ENCODE measurements at places on chromosomes 7 and 10.
A peak's percentile ranks its signal among the peaks of the same experiment; 100 is the strongest.

GRCh38 chr7:9981742-9982349 lies 991.8 kb upstream of the PHF14 start:
- no peak for DNase-seq

GRCh38 chr10:117464176-117464575 lies 78.4 kb upstream of the EMX2 start:
- no peak for DNase-seq

GRCh38 chr7:40572810-40573465 lies 438.1 kb downstream of the SUGCT start:
- no peak for DNase-seq

DNA sequence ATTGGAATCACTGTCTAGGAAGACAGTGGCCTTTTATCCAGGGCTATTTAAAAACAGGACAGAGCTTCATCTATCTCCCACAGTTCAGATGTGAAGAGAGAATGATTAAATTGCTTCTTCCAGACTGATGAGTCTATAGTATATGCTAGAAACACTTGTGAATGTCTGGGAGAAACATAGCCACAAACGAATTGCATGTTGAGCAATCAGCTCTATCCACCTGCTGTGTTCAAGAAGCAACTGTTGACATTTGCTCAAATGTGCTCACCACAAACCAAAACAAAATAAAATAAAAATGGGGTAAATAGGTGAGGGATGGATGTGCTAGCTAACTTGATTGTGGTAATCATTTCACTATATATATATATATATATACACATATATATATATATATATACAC lies 195.1 kb downstream of the HECW1 start:
- no peak for DNase-seq

- DNase-seq = no peak
Observed at GRCh38 chr7:111960984-111961383, 245.2 kb downstream of the DOCK4 start.

GRCh38 chr10:51843966-51844365 lies 144.6 kb upstream of the CSTF2T start:
- DNase-seq = no peak

- DNase-seq = peak; percentile 61
Observed at GRCh38 chr10:133278577-133279265, 2.1 kb upstream of the ADAM8 start.

DNA sequence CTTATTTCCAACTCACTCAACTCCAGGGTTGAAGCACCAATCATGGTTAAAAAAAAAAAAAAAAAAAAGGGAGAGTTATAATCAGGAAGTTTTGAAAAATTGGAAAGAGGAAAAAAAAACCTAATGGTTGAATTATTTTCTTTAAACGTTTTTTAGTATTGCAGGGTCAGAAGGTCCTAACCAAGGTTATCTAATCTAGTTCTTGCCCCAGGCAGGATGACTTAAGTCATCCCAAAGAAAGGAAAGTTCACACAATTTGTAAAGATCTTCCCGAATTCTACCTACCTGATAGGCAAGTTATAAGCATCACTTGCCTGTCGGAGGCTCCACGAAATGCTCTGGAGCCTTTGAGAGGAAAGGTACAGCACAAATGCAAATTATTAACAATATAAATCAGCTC lies 208.1 kb upstream of the PLXNA4 start:
- DNase-seq = no peak

DNA sequence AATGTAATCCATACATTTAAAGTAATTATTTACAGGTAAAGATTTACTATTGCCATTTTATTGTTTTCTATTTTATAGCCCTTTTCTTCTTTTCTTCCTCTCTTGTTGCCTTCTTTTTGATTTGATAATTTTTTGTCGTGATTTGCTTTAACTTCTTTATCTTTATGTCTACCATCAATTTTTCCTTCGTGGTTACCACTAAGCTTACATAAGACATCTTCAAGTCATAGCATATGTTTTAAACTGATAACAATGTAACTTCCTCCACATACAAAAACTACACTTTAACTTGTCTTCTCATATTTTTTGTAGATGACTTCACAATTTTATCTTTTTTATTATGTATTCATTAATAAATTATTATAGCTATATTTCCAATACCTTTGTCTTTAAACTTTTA lies 316.6 kb downstream of the PLXDC2 start:
- DNase-seq = no peak

- no peak for DNase-seq
Observed at GRCh38 chr7:84339306-84339705, 144.7 kb upstream of the SEMA3A start.

GRCh38 chr7:142483659-142484317 lies 225.9 kb upstream of the PRSS58 start:
- DNase-seq = no peak

GRCh38 chr7:106770191-106770590 lies 94.9 kb upstream of the PIK3CG start:
- DNase-seq = no peak

DNA sequence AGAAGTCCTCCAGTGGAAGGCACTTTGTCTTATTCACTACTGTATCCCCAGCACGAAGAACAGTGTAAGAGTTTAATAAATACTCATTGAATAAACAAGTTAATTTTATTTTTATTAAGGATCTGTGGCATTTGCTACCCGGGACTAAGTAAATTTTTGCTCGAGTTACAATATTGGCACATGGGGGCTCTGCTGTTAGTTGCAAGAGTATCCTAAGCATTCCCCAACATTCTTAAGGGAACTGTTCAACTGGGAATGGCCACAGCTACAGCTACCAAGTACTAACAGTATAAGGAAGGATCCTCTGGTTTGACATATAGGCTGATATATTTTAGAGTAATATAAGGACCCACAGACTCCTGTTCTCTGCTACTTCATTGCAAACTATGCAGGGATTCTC lies 8.7 kb upstream of the LRRTM3 start:
- no peak for DNase-seq

- no peak for DNase-seq
Observed at GRCh38 chr7:130419658-130420057, 21.2 kb downstream of the CEP41 start.

GRCh38 chr7:54940748-54941147 lies 78.1 kb upstream of the EGFR start:
- no peak for DNase-seq

- no peak for DNase-seq
Observed at GRCh38 chr7:28263622-28264271, 83.2 kb upstream of the JAZF1 start.

DNA sequence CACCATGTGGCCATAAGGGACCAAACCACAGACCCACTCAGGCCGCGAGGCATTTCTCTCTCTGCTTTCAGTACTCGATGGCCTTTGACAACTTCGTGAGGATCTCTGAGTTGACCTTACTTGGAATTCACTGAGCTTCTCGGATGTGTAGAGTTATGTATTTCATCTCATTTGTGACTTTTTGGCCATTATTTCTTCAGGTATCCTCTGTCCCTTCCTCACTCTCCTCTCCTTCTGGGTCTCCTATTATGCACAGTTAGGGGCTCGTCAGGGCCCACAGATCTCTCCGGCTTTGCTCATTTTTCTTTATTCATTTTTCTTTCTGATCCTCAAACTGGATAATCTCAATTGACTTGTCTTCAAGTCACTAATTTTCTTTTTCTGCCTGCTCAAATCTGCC lies 16.6 kb upstream of the FOXL3 start:
- DNase-seq = no peak
